ENCODE measurements at places on chromosomes 2 and 18. TPM values are rescaled to one million over a fixed set of nuclear protein-coding genes. Genes with fewer than 3 reads are reported as not detected.

- H3K4me1 ChIP-seq: no peaks in the 10 kb centered on the region
- H3K4me3 ChIP-seq: no peak overlapping the region
- H3K27me3 ChIP-seq: no peaks in the 10 kb centered on the region
- H3K36me3 ChIP-seq: no peaks in the 10 kb centered on the region
Observed at GRCh38 chr2:67142741-67143140, 254.4 kb upstream of the ETAA1 start.

GRCh38 chr2:172710584-172711047 lies 25.0 kb upstream of the RAPGEF4 start:
- H3K27me3 ChIP-seq: no peaks in the 10 kb centered on the region
- H3K36me3 ChIP-seq: no peaks in the 10 kb centered on the region
- no peak overlapping the region for H3K27ac ChIP-seq
- no peak for DNase-seq
- no peak overlapping the region for H3K4me3 ChIP-seq

FBLN7 gene
- total RNA-seq: 3.5 TPM

DNA sequence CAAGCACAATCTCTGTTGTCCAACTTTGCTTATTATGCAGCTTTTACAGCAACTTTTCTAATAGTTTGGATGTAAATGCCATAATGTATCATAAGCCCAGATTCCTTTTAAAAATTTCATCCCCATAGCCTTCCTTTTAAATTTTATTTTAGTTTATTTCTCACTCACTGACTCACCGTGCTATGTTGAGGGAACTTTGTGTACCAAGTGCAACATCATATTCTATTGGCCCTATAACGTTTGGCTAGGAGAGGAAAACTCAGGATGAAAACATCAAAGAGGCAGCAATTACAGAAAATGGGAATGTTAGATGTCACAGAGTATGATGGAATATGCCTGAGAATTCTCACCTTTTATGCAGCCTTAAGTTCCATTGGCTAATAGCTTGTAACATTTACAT lies 135.5 kb downstream of the LCLAT1 start:
- no peaks in the 10 kb centered on the region for H3K27me3 ChIP-seq
- H3K4me3 ChIP-seq: no peak overlapping the region
- DNase-seq: no peak
- H3K4me1 ChIP-seq: peaks cover 21% of the 10 kb centered on the region
- H3K36me3 ChIP-seq: no peaks in the 10 kb centered on the region

ARHGAP15 gene
- total RNA-seq: 2.6 TPM

FOXI3 gene
- total RNA-seq: not detected

COL3A1 gene
- 608 TPM for total RNA-seq

DNA sequence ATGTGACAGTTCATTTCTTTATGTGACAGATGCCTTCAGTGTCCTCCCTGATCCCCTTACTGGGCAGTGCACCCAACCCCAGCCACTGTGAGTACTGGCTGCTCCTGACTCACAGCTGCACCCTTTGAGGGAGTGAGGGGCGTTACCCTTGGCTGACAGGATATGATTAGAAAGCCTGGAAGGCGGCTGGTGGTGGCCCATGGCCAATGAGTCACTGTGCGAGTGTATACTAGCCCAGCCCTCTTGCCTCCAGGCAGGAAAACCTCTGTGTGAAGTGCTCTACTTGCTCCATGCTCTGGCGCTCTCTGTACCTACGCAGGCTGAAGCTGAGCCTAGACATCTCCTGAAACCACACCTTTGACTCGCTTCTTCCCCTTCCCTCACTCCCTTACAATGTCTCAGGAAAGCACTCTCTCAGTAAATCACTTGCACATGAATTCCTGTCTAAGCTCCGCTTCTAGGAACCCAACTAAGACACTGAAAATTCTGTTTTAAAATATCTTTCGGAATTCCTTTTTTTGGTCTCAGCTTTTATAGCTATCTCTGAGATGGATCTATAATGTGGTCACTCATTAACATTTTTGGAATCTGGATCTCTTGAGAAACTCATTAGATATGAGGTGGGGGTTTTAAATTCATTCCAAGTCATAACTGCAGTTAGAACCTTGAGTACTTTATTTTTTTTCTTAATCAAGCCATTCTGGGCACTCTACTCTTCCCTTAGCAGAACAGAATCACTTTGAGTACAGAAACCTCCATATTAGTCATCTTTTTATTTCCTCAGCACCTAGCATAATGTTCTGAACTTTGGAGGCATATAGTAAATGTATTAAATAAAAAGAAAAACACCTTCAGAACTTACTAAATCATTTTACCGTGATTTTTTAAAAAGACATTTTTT lies 25.3 kb upstream of the STAM2 start:
- H3K36me3 ChIP-seq: no peaks in the 10 kb centered on the region
- no peak overlapping the region for H3K27ac ChIP-seq
- peaks cover 3% of the 10 kb centered on the region for H3K4me1 ChIP-seq
- DNase-seq: peak; percentile 94
- H3K27me3 ChIP-seq: no peaks in the 10 kb centered on the region
- no peak overlapping the region for H3K4me3 ChIP-seq

ZNF385B gene
- total RNA-seq: 33.3 TPM

DNA sequence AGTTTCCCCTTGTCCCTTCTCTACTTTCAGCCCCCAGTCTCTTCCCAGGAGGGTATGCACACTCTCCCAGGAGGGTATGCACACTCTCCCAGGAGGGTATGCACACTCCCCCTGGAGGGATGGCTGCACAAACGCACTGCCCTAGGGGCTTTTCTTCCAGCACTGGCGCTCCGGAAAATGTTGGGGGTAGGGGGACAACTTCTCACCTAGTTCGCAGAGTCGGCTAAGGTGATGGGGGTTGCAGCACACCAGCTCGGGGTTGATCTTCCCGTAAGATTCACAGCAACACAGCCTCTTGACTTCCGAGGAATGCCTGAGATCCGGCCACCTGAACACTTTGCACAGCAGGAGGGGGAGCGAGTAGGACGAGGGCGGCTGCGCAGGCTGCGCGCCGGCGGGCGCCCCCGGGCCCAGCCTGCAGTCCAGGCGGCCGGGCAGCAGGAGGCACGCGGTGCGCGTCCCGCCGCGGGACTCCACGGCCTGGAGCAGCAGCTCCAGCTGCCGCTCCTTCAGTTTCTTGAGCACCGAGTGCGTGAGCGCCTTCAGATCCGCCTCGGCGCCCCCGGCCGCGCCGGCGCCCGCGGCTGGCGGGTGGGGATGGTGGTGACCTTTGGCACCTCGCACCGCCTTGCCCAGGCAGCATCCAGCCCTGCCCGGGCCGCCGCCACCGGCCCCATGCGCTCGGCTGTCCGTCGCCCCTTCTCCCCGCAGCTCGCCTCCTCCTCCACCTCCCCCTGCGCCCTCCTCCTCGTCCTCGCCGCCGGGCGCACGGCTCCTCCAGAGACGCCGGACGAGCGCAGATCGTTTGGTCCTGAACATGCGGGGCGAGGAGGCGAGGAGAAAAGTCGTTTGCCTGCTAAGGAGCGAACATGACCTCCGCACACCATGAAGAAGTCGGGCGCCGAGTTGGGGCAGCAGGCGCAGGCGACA lies 894 bp downstream of the SMAD7 start:
- DNase-seq: no peak
- no peaks in the 10 kb centered on the region for H3K27me3 ChIP-seq
- peaks cover 43% of the 10 kb centered on the region for H3K4me1 ChIP-seq

ANO7 gene
- 1.1 TPM for total RNA-seq

DNA sequence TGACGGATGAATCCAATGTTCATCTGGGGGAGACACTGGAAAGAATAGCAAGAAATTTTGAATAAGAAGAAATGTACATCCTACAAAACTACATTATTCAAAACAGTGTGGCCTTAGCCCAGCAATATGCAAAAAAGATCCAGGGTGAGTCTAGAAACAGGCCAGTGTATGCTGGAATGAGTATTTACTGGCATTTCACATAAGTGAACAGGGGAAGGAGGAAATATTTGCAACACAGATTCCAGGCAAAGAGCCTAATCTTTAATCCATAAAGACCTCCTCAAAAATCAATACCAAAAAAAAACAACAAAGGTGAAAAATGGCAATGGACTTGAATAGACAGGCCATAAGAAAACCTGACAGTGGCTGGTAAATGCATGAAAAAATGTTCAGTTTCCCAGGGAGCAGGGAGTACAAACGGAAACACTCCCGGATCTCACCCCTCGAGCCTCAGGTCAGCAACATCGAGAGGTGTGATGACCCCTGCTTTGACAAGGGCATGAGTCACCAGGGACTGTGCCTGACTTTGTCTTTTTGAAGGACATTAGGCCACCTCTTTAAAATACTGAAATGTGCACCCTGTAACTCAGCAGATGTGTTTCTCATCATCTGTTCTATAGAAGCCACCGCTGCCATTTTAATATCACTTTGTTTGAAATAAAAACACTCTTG lies 12.7 kb upstream of the GPC1 start:
- DNase-seq: no peak
- no peaks in the 10 kb centered on the region for H3K27me3 ChIP-seq
- no peak overlapping the region for H3K4me3 ChIP-seq
- H3K36me3 ChIP-seq: no peaks in the 10 kb centered on the region
- no peak overlapping the region for H3K27ac ChIP-seq

DNA sequence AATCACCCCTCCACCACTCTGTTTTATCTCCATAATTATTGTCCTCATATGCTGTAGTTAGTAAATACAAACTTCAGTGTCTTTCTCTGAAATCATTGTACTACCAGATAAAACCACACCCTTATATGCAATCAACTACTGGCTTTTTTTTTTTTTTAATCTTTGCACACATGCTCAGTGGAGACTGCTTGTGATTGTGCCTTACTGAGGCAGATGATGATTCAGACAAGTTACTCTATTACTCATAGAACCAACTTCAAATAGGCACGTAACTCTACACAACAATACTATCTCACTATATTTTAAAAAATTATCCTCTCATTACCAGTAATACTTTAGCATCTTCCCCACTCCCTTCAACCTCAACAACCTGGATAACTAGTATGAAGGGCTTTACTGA lies 1278.4 kb upstream of the PIK3C3 start:
- H3K27me3 ChIP-seq: no peaks in the 10 kb centered on the region
- H3K36me3 ChIP-seq: no peaks in the 10 kb centered on the region
- no peak overlapping the region for H3K4me3 ChIP-seq

SLC14A1 gene
- total RNA-seq: 11.4 TPM

GRCh38 chr2:236691799-236692167 lies 122.2 kb downstream of the ACKR3 start:
- H3K27ac ChIP-seq: no peak overlapping the region
- H3K27me3 ChIP-seq: no peaks in the 10 kb centered on the region
- no peak overlapping the region for H3K4me3 ChIP-seq
- H3K36me3 ChIP-seq: no peaks in the 10 kb centered on the region
- peaks cover 24% of the 10 kb centered on the region for H3K4me1 ChIP-seq
- DNase-seq: no peak

- H3K4me3 ChIP-seq: no peak overlapping the region
- DNase-seq: no peak
Observed at GRCh38 chr2:219118504-219118903, 42.1 kb downstream of the NHEJ1 start.

ZBTB7C gene
- total RNA-seq: 7.7 TPM

DNA sequence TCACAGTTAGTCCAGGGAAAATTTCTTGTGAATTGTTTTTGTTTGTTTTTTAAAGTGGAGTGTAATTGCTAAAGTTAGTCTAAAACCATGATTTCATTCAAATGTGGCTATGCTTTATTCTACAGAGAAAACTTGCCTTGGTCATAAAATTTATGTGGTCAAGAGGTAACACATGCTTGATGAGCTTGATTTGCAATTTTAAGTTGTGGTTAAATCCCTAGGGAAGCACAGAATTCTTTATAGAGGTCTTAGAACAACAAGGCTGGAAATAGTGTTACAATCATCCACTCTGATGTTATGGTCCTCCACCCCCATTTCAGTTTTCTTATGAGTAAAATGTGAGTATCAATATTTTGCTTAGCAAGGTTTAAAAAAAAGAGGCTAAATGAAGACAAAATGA lies 359.6 kb downstream of the NRXN1 start:
- no peak overlapping the region for H3K4me3 ChIP-seq
- DNase-seq: no peak
- no peaks in the 10 kb centered on the region for H3K4me1 ChIP-seq
- H3K27ac ChIP-seq: no peak overlapping the region
- H3K36me3 ChIP-seq: no peaks in the 10 kb centered on the region
- H3K27me3 ChIP-seq: no peaks in the 10 kb centered on the region

RAX gene
- not detected for total RNA-seq

GRCh38 chr18:58069099-58069498 lies 25.1 kb downstream of the NEDD4L start:
- no peak overlapping the region for H3K4me3 ChIP-seq
- no peaks in the 10 kb centered on the region for H3K4me1 ChIP-seq
- H3K27ac ChIP-seq: no peak overlapping the region
- no peak for DNase-seq
- H3K36me3 ChIP-seq: no peaks in the 10 kb centered on the region

DNA sequence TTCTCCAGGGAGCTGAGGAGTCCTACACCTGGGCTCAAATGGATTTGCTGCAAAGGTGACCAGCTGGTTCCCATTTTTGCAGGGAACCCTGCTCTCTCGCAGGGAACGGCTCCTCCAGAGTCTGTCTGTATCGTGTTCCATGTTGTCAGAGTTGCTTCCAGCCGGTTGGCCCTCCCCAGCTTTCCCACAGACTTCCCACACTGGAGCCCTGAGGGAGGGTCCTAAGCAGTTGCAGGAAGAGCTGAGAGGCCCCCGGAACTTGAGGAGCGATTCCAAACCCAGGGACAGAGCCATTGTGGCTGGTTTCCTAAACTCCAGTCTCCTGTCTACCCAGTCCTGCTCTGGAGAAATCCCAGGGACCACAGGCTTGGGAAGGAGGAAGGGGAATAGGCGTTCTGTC lies 121.7 kb upstream of the PPP1CB start:
- H3K36me3 ChIP-seq: no peaks in the 10 kb centered on the region
- H3K4me3 ChIP-seq: no peak overlapping the region
- no peaks in the 10 kb centered on the region for H3K4me1 ChIP-seq
- H3K27ac ChIP-seq: peak overlapping the region; percentile 40

- no peak overlapping the region for H3K4me3 ChIP-seq
- H3K27ac ChIP-seq: no peak overlapping the region
- DNase-seq: no peak
Observed at GRCh38 chr18:48629730-48630324, 91.0 kb downstream of the CTIF start.

GRCh38 chr2:237598468-237599208 lies 8.1 kb upstream of the RAB17 start:
- no peak overlapping the region for H3K4me3 ChIP-seq
- no peaks in the 10 kb centered on the region for H3K4me1 ChIP-seq
- peak overlapping the region; percentile 89 for H3K27ac ChIP-seq
- no peaks in the 10 kb centered on the region for H3K36me3 ChIP-seq
- H3K27me3 ChIP-seq: no peaks in the 10 kb centered on the region
- DNase-seq: no peak

NT5DC4 gene
- not detected for total RNA-seq

GRCh38 chr18:54358495-54359040 lies 862 bp downstream of the C18orf54 start:
- no peaks in the 10 kb centered on the region for H3K27me3 ChIP-seq
- DNase-seq: no peak
- no peaks in the 10 kb centered on the region for H3K36me3 ChIP-seq
- peak overlapping the region; percentile 86 for H3K4me3 ChIP-seq
- H3K27ac ChIP-seq: peak overlapping the region; percentile 73

DNA sequence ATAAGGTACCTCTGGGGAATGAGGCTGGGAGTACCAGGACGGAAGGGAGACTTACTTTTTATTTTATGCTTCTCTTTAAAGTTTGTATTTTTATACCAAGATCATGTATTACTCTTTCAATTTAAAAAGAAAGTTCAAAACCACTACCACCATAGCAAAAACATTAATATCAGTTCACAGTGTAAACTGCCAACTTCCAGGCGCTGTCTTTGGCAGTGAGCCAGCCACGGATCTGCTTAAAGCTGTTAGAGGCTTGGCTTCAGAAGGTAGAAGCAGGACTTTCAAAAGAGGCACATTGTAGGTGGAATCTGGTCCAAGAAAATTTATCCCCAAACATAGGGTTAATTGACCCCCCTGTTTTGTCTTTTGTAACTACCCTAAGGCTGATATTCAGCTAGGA lies 74.8 kb downstream of the B3GNT2 start:
- H3K27ac ChIP-seq: no peak overlapping the region
- DNase-seq: no peak
- no peaks in the 10 kb centered on the region for H3K4me1 ChIP-seq
- no peaks in the 10 kb centered on the region for H3K27me3 ChIP-seq

Data from right atrium auricular region (tissue), 2 donors.